Hematopoietic multipotent progenitor cell treated with erythropoietin and hydrocortisone succinate and interleukin-3 and kit ligand, for 8 days (in vitro differentiated cells): ENCODE measurements at places on chromosomes 6 and 20.

DNA sequence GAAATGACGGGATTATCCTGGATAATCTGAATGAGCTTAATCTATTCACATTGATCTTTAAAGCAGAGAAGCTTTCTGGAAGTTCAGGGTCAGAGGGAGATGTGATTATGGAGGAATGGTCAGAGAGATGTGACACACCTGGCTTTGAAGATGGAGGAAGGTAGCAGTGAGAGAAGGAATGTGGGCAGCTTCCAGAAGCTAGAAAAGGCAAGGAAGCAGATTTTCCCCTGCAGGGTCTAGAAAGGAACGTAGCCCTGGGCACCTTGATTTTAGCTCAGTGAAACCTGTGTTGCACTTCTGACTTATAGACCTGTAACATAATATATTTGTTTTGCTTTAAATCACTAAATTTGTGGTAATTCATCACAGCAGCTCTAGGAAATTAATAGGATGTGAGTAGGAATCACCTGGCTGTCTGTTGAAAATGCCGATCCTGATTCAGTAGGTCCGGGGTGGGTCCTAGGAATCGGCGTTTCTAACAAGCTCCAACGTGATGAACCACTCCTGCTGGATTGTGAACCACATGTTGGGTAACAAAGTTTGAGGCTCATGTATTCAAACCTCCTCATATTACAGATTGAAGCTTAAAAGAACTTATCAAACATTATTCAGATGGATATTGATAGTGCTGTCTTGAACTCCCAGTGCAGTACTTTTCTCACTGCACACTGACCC, 157.0 kb downstream of the GJA1 start:
- no peak for DNase-seq

DNA sequence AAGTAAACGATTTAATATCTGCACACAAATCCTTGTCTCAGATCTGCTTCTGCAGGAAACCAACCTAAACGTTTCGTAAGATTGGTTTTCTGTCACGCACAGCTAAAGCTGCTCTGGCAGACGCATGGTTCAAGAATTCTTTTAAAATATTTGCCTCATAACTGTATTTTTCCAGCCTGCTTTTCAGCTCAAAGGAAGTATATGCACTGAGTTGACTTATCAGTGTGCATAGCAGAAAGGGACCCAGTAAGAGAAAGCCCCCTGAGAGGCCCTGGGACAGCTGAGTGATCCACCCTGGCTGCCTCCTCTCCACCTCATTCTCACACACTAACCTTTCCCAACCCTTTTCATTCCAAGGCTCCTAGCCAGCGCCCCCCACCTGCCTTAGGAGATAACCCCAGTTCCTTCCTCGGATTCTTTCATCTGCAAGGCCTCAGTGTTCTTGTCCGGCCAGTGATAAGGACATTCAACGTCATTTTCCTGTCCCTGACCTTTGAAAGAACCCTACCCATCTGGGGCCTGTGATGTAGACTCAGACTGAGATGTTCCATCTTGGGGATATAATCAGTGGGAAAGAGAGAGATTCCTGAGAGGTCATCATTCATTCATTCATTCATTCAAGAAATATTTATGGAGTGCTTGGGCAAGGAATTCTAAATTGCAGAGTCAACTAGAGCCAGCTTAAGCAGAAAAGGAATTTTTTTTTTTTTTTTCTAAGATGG, 22.4 kb upstream of the SLC9A8 start:
- peak; percentile 52 for DNase-seq

- no peak for DNase-seq
These were observed 198.1 kb downstream of the MYLK4 start for GRCh38 chr6:2552526-2553154.

- DNase-seq, result no peak
These were observed 9.4 kb downstream of the SNX5 start for GRCh38 chr20:17959257-17959627.

DNA sequence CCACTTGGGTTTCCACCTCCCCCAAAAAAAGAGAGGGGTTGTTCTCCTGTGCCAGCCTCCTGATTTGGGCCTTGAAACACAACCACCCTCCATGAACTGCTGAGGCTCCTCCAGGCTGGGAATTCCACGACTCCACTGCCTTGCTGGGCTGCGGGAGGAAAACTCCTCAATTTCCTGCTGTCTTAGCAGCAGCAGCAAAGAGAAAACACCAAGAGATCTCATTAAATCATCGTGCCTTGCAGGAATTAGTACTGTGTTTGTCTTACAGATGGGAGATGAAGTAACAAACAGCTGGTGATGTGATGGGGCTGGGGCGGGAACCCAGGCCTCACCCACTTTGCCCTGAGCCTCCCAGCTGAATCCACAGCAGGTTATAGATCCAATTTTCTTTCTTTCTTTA, 29.0 kb downstream of the BPIFB1 start:
- no peak for DNase-seq

- no peak for DNase-seq
These were observed 551 bp upstream of the ATP5F1E start for GRCh38 chr20:59032713-59033059.

GRCh38 chr20:23190557-23190956, 104.4 kb upstream of the CD93 start:
- DNase-seq, result no peak

DNA sequence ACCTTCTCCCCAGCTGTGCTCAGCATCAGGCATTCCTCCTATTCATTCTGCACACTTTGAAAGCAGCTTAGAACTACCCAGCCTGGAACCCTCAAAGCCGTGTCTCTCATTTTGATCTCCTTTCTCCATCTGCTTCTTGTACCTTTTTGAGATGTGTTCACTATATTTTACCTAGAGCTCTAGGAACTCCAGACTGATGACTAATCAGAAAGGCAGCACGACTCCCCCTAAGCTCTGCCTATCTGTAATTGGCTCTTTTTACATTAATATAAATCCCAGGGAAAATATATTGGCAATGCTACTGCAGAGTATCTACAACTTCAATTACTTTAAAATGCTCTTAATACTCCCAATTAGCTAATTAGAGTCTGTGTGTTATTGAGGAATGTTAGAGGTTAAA, 671.5 kb downstream of the CBLN4 start:
- DNase-seq, result no peak

DNA sequence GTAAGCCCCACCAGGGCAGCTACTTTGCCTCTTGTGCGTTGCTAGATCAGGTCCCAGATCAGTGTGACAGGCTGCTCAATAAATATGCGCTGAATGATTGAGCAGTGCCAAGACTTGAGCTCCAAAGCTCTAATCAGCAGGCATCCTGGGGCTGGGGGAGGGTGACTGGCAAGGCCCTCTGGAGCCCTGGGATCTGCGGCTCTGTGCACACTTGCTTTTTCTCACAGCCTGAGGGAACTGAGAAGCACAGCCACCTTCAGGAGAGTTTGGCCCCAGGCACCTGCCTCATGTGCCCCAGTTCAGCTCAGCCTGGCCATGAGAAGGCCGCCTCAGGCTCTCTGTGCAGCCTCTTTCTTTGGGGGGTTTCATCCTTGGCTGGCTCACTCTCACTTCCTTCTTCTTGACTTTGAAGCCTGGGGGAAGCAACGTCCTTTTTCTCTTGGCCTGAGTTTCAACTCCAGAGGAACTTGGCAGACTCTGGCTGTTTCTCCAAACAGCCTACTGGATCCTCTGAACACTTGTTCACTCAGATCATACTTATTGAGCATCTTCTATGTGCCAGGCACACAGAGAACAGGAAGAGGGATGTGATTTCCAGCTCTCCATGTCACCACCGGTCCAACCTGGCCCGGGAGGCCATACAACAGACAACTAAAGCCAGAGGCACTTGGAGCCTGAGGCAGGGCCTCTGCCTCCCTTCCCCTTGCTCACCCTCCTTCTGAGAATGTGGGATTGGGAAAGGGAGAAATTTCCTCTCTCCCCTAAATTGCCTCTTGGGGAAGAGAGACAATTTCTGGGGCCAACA, 114.0 kb downstream of the VEGFA start:
- DNase-seq, result peak; percentile 58

GRCh38 chr6:133631421-133631820, 257.5 kb upstream of the TCF21 start:
- no peak for DNase-seq

DNA sequence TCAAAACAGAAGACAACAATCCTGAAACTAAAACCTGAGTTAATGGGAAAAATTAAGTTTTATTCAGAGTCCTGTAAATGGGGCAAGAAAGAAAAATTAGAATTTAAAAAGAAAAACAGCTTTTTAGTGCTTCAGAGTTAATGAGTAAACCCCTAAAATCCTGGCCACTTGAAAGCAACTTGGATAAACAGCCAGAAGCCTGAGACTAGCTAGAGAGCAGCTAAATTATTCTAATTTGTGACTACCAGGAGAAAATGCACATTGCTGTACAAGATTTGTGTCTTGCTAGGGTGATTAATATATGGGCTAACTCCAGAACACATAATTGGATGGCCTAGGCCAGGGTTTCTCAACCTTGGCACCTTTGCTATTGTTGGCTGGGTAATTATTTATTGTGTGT, 62.4 kb upstream of the ARG1 start:
- DNase-seq, result no peak

DNA sequence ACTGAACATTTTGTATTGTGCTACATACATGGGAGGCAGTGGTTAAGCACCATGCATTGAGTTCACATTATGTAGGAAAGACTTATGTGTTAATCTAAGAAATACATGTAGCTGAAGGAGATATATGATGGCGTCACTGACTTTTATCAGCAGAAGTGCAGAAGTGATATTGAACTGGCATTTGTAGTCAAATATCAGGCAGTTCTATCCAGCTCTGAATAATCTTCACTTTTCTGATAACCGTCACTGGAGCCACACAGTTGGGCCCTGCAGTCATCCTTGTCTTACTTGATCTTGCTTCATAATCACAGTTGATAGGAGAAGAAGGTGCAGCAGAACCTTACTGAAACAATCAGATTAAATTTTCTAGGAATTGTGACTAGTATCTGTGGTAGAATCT, 26.4 kb downstream of the CRISP1 start:
- DNase-seq, result peak; percentile 77

DNA sequence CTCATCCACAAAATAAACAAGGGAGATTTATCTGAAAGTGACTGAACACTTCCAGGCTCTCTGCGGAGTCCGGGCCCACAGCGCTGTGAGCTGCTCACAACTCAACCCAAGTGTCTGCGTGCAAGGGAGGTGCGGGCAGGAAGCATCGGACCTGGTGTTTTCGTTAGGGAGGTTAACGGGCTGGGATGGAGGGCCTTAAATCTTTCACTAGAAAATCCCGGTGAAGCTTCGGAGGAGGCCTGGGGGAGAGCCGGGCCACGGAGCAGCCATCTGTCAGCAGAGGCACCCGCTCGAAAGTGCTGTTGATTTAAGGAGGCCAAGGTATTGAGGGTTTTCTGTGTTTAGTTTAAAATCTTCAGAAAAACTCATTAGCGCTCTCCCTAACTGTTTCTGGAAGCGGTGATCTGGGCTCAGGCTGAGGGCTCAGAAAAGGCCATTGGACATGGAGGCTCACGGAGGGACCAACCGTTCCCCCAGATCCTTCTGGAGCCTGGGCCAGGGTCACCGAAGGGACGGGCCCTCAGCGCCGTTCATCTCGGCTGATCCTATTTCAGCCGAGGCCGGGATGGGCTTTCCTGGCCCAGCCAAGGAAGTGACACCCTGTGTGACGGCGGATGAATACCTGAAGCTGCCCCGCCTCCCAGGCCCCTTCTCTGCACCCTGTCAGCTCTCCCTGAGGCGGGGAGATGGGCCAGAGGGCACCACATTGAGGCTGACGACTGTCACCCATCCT, 20.7 kb downstream of the GATA5 start:
- no peak for DNase-seq

DNA sequence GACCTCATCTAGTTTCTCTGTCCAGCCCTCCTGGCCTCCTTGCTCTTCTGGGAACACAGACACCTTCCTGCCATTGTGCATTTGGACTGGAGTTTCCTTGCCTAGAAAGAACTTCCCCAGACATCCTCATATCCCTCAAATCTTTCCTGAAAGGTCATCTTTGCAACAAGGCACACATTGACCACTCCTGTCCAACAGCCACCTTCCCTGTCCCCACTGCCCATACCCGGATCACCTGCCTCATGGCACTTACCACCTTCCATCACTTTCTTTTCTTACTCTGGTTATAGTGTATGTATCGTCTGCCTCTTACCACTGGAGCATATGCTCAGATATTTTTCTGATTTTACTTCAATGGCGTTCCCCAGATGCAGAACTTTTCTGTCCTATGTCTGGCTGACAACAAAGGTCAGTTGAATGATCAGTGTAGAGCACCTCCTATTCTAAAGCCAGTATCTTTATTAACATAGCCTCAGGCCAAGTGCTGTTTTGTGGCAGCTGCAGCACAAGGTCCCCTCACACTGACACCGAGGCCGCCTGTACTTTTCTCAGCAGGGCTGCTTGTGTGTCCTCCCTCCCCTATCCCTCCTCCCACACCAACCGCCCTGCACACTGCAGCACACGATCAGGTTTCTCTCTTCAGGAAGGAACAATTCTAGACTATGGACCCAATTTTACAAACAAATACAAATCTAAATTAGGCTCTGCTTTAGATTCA, 4.1 kb downstream of the HLA-C start:
- no peak for DNase-seq

DNA sequence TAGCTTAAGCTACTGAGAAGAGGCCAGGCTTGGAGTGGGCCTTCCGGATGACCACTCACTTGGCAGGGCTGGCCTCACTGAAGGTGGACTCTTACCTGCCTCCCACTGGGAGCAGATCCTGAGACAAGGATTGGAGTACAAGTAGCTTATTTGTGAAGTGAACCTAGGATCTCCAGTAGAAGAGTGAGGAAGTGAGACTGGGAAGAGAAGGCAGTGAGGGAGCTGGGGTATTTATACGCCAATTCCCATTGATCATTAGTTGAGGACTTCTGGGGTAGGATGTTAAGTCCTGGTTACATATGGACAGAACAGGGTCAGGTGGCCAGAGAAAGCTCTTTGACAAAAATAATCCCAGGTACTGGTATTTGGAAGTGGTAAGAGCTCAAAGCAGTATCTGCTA, 32.3 kb upstream of the RNF24 start:
- DNase-seq, result no peak
